NCI-H187 treated with DMSO at 0.1 percent for 48 hours (cell line): ENCODE measurements at places on chromosomes 2 and 18.

DNA sequence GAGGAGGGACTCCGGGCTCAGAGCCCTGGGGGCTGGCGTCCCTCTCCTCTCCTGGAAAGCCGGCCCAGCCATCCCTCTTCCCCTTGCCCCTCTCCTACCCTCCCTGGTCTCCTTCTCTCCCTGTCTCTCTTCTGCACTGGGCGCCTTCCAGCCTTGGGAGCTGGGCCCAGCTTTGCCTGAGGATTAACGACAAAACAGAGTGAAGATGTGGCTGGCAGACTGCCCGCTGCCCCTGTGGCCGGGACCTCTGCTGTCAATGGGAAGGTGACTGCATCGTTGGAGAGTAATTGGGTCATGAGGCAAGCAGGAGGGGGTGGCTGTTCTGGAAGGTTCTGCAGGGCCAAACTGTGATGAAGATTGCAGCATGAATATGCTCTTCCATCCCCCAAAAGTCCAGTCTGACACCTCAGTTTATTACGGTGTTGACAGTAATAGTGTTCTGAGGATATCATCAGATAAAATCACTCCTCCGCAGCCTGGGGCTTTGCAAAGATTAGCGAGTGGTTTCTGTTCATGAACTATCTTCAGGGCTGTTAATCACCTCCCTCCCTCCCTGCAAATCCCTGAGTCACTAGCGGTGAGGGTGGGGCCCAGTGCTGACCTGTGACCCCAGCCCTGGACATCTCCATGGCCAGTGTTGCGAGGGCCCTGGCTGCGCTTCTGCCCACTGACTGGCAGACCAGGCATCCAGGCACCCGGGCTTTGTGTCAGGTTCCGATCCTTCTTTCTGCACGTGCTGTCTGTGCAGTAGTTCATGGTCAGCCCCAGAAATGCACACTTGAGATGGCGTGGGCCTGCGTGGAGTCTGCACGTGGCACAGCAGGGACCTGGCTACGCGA is 23.0 kb downstream of the RTP5 start:
- no peak for DNase-seq

- DNase-seq = no peak
Observed at GRCh38 chr2:158511706-158512105, 55.0 kb downstream of the PKP4 start.

GRCh38 chr2:242035858-242036652 is 166.5 kb downstream of the RTP5 start:
- no peak for DNase-seq

- no peak for DNase-seq
Observed at GRCh38 chr2:173290518-173290917, 64.2 kb upstream of the CDCA7 start.

DNA sequence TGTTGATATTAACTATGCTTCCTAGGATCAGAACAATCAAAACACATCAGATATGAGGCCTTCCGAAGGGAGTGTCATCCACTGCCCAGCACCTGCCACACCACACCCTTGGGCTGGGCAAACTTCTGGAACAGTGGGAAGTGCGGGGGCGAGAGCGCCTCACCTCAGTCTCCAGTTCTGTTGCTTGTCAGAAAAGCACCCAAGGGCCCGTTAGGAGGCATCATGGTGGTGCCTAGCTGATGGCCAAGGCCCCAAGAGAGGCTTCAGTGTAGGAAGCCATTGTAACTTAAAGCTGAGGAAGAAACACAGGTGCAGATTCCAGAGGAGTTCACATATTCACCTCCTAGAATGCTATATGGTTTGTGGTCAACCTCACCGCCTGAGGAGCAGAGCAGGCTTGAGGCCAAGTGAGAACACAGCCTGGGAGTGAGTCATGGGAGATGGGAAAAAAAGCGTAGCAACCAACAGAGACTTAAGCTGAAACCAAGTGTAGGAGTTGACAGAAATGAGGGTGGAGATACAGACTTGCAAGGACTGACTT is 85.1 kb upstream of the ATL2 start:
- no peak for DNase-seq

- no peak for DNase-seq
Observed at GRCh38 chr2:216298719-216299495, 73.4 kb downstream of the MARCHF4 start.

- DNase-seq = no peak
Observed at GRCh38 chr2:109186656-109187250, 57.7 kb downstream of the SH3RF3 start.

DNA sequence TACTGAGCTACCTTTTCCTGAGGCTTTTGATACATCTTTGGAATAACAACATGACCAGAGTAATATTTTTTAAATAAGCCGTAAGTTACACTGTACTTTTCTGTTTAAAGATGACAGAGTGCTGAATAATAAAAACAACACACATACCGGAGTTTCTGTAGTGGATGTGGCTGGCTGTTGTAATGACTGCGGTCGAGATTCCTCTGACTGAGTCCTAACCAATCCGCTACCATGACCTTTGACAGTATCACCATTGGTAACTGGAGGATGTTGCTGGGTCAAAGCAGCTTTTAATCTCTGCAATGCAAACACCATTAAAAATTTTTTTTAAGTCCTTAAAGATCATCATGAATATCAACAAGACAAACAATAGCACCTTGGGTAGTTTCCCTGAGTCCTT is 70.7 kb downstream of the ATF2 start:
- DNase-seq = no peak

DNA sequence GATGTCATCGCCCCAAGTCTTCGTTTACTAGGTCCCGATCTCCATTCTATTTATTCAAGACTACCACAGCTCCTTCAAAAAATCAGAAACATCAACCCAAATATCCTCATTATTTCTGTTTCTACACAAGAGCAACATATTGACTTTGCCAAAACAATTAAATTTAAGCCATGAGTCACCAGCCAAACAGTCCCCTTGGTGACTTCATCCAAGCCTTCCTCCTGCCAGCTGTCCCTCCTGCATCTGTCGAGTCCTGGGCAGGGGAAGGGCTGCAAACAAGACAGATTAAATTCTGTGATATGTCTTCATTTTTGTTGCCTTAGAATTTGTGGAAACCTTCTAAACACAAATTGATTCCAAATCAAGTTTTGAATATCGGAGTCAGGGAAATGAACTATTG is 110.3 kb downstream of the SP3 start:
- no peak for DNase-seq

DNA sequence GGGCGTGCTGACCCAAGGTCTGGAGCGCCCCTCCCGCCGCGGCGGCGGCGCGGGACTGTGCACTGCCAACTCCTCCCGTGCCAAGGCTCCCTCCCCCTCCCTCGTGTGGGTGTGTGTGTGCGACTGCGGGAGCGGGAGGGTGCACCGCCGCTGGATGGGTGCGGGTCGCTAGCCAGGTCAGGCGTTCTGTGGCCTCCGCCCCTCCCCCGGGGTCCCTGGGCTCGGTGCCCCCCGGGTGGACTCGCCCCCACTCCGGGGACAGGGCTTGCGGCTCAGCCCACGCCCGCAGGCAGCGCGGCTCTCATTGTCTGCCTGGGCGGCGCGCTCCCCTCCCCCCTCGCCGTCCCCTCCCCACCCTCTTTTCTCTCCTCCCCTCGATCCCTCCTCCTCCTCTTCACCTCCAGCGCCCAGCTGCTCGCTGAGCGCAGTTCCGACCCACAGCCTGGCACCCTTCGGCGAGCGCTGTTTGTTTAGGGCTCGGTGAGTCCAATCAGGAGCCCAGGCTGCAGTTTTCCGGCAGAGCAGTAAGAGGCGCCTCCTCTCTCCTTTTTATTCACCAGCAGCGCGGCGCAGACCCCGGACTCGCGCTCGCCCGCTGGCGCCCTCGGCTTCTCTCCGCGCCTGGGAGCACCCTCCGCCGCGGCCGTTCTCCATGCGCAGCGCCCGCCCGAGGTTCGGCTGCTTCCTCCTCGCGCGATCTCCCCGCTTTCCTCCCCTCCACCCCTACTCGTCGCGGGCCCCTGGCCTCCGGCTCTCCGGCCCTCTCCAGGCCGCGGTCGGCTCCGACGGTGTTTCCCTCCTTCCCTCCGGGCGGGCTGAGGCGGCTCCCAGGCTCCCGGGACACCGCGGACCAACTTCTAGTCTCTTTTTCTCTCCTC is at the start of gene GATA6:
Gene GATA6, plus strand, starts transcription at position 579 of the 878 bp plus-strand sequence. CDS start 1,556 bp downstream, outside the sequence.
- DNase-seq = no peak

DNA sequence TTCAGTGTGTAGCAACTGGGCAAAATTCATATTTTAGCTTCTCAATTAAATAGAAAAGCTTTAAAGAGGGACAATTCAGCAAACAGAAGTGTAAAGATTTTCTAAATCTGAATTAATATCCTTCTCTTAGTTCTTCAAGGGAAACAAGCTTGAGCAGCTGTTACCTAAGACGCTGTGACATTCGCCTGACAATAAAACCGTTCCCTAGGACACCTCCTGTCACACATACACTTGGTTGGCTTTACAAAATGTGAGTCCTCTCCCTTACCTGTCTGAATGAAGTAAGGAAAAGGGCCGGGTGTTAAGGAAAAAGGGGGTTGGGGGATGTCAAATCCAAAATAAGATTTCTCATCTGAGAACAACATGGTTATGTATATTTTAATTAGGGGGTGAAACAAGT is 2.1 kb downstream of the SERTAD2 start:
- no peak for DNase-seq

DNA sequence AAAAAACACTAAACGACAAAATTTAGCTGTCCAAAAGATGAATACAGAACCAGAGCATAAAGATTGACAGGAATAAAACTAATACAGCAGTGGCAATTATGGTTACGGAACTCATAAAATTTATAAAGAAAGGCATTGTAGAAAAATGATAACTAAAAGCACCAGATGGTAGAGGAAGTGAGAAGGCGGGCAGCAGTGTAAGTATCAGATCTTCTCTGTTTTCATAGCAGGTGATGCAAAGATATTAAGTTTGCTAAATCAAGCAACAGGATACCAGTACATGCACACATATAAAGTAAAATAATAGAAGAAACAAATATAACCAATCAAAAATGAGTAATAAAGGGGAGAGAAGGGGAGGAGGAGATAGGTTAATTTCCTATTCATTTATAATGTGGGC is 103.9 kb upstream of the MEX3C start:
- no peak for DNase-seq

DNA sequence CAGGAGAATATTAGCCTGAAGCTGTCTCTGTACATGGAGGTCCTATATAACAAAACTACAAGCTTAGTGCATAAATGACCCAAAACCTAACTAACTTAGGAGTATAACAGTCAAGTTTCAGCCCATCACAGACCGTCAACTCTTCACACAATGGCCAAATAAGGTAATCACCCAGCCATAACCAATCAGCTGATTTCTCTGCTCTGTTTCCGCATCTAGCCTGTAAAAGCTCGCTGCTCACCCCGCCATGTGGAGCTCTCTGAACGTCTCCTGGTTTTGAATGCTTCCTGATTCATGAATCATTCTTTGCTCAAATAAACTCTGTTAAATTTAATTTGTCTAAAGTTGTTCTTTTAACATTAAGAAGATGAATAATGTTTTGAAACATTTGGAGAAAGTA is 593.6 kb downstream of the TMX3 start:
- no peak for DNase-seq

- no peak for DNase-seq
Observed at GRCh38 chr18:27447451-27447881, 262.4 kb upstream of the CHST9 start.

DNA sequence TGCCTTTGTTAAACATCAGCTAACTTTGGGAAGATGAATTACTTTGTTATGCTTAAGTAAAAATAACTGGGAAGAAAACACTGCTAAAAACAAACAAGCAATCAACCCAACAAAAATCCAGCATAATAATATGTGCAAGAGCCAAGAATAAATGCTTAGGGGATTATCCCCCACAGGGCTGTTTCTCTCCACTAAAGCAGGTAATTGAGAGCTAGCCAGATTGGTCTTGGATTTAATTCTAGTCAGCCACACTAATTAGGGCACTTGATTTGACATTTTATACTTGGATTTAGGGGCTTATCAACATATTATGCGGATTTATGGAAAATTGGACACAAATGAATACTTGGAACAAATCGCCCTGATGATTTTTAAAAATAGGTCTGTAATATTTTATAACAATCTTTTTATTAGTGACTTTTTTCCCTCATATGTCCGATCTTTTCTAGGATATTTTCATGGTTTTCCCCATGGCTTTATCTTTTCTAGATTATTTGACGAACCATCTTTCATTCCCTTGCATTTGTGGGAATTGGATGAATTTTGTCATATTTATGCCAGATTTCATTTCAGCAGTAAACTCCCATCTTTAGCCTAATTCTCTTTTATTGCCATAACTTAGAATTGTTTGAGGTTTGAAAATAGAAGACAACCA is 199.1 kb upstream of the NXPH2 start:
- DNase-seq = no peak

- no peak for DNase-seq
Observed at GRCh38 chr2:45026924-45027450, 17.7 kb upstream of the SIX2 start.

GRCh38 chr2:40531359-40531758 is 79.5 kb upstream of the SLC8A1 start:
- DNase-seq = no peak

- no peak for DNase-seq
Observed at GRCh38 chr2:31317396-31317795, 83.4 kb downstream of the EHD3 start.

DNA sequence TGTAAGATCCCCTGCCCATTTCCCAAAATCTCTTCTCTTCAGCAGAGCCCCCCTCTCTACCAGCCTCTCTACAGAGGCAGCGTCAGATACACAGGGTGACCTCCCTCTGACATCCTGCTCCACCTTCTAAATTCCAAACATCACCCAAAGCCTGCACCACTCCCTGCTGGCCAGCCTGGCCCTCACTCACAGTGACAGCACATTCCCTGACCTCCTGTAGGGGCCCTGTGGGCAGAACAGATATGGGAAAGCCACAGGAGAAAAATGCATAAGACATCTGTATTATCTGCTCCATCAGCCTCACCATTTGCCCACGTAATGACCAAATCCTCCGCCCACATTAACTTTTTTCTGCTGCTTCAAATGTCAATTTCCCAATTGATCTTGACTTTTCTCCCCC is 40.6 kb downstream of the TRABD2A start:
- no peak for DNase-seq

DNA sequence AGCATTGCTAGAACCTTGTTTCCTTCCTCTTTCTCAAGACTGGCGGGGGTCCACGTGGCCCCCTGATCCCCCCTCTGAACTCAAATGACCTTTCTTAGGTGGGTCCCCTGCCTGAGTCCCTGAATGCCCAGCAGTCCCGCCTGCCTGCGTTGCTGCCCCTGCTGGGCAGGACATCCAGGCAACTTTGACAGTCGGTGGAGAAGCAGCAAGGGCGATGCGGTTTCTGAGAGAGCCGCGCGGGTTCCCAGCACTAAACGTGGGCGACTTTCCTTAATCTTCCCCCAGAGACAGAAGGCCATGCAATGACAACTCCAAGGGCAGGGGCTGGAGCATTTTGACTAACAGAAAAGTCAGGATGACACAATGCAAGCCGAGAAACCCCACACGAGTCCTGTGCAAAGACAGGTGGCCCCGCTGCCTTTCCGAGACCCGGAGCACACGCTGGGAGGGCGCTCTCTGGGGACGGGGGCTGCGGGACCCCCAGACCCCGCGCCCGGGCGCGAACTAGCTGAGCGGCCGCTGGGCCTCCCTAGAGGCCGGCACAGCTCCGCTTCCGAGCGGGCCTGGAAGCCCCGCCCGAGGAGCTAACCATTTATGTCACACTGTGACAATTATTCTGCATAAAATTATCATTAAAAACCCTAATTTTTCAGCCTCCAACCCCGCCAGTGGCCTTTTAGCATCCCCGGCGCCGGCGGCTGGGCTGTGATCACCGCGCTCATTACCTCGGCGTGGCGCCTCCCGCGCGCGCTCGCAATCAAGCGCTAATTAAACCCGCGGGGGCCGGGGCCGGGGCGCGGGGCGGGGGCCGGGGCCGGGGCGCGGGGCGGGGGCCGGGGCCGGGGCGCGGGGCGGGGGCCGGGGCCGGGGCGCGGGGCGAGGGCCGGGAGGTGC is 27.4 kb downstream of the ASB18 start:
- DNase-seq = no peak

- DNase-seq = no peak
Observed at GRCh38 chr2:239358062-239358754, 42.6 kb downstream of the HDAC4 start.
